ENCODE measurements at places on chromosomes 11 and 22.
A peak's percentile ranks its signal among the peaks of the same experiment; 100 is the strongest.

DNA sequence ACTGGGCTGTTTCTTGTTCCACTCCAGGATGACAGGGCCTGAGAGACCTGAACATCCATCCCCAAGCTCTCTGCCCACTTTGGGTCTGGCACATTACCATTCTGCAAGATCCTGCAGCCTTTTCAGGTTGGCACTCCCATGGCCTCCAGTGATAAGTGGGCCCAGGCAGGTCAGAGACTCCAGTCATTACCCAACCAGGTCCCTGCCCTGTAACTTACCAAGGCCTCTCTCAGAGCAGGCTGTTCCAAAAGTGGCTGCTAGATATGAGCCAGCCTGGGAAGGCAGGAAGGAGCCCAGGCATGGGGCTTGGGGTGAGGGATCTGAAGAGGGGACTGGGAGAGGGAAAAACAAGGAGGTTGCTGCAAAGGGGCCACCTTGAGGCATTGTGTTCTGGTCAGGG lies 35.9 kb downstream of the KCNQ1OT1 start:
- no peak for DNase-seq

DNA sequence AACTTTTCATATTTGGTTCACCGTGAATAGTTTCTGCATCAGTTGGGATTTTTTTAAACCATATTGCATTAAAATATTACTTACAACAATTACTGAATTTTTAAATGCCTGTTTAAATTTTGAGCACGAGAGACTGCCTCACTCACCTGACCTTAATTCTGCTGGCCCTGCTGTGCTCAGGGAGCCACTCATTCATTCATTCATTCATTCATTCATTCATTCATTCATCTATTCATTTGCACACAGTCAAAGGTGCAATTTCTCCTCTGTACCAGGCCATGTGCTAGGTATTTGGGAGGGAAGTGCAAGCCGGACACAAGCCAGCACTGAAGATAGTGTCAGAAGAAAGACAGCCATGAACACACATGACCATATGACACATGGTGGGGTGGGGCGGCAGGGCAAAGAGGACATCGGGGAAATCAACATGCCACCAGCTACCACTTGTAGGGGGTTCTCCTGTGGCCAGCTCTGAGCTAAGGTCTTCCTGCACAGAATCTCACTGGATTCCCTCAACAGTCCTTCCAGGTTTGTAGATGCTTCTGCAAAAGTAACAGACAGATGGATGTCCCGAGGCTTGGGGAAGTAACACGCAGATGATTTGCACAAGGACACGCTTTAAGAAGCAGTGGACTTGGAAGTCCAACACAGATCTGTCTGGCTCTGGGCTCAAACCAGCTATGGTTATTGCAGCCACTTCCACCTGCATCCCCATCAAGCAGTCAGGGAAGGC lies 568 bp upstream of the CSF2RB start:
- DNase-seq = no peak

GRCh38 chr11:26088391-26088790 lies 243.5 kb upstream of the ANO3 start:
- no peak for DNase-seq

GRCh38 chr11:116962108-116962507 lies 124.7 kb upstream of the APOA1 start:
- no peak for DNase-seq

DNA sequence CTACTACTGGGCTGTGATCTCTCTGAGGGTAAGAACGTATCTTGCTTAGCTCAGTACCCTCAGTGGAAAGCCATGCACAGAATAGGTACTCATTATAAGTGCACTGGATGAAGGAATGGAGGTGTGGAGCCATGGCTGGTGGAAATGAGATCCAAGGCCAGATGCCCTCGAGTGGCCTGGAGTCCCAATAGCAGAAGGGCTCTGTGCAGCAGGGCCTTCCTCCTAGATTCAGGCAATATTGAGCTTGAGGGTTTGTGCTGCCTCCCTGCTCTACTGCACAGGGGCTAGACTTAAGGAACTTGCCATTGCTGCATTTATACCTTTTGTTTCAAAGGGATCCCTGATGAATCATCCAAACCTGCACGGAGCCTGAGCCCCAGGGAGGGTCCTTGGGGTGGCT lies 33.6 kb upstream of the TUB start:
- DNase-seq = no peak

GRCh38 chr22:33758961-33759360 lies 161.3 kb downstream of the LARGE1 start:
- no peak for DNase-seq

GRCh38 chr11:6127881-6128280 lies 20.4 kb downstream of the OR56B4 start:
- DNase-seq = no peak

- peak; percentile 36 for DNase-seq
Measured at GRCh38 chr11:726278-727220, 20.5 kb downstream of the EPS8L2 start.

DNA sequence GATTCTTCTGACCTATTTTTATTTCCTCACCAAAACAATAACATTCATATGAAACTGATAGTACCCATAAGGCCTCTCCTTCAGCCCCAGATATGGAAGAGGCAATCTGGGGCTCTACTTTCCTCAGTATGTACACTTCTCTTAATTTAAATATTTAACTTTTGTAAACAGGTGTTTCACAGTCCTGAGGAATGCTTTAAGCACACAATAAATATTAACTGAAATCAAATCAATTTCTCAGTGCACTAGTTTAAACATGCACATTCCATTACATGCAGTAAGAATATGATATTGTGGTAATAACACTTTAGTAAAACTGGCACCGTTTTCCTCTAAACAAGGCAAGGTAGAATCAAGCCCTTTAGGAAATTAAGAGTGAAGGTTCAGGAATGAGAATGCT lies 28.9 kb downstream of the APIP start:
- no peak for DNase-seq

- DNase-seq = no peak
Measured at GRCh38 chr11:65417702-65418430, 4.7 kb upstream of the NEAT1 start.

- no peak for DNase-seq
Measured at GRCh38 chr11:1455032-1455762, 31.4 kb downstream of the MOB2 start.

- no peak for DNase-seq
Measured at GRCh38 chr11:117361432-117361831, 33.8 kb downstream of the CEP164 start.

GRCh38 chr11:134762248-134763029 lies 350.4 kb upstream of the B3GAT1 start:
- no peak for DNase-seq

GRCh38 chr11:64252003-64252872 lies 908 bp downstream of the PLCB3 start:
- DNase-seq = no peak

- no peak for DNase-seq
Measured at GRCh38 chr22:20268279-20269012, at the start of gene RTN4R. Gene RTN4R (minus strand): TSS chr22:20268318. CDS start chr22:20268092, 226 bp downstream.

- DNase-seq = no peak
Measured at GRCh38 chr22:19745155-19746101, 15.2 kb upstream of the TBX1 start.

DNA sequence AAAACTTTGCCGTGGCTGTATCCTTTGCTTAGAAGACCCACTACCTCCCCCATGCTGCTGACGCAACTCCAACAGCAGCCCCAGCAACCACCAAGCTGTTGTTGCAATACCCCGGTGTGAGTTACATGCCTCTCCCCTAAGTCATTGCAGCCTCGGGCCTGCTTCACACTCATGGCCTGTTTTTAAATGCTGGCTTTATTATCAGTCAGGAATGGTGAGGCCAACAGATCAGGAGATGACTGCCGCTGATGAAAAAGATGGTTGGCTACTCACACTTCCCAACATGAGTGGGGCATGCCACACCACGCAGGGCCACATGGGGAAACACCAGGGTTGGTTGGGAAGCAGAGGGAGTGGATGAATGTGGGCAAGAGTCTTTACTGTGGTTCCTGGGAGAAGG lies 171.5 kb upstream of the SYT13 start:
- DNase-seq = no peak

GRCh38 chr11:134751766-134752165 lies 339.7 kb upstream of the B3GAT1 start:
- no peak for DNase-seq

DNA sequence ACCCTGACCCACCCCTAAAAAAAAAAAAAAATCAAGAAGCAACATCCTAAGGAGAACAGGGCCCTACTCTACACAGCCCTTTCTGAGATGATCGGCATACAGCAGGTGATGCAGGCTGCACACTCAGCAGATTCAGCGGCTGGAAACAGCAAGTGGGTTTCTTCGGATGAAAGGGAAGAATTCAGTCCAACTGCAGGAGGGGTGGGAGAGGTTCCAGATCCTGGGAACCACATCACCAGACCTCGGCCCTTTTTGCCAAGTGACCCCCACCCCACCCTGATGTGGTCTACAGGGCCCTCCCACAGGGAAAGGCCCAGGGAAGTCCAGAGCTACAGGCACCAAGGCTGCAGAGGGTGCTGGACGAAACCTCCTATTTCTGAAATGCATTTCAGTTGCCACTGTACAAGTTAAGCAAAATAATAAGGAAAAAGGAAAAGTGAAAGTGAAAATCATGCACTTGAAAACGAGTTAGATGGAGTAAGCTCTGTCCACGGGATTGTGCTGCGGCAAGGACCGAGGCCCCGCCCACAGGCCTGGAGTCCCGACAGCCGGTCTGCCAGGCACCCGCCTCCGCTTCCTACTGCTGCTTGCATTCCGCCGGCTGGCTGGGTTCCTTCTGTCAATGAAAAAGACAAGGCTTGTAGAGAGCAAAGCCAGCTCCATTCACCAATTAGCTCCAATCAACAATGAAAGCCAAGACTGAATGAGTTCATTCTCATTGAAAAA lies 16.0 kb upstream of the PHLDA2 start:
- no peak for DNase-seq

DNA sequence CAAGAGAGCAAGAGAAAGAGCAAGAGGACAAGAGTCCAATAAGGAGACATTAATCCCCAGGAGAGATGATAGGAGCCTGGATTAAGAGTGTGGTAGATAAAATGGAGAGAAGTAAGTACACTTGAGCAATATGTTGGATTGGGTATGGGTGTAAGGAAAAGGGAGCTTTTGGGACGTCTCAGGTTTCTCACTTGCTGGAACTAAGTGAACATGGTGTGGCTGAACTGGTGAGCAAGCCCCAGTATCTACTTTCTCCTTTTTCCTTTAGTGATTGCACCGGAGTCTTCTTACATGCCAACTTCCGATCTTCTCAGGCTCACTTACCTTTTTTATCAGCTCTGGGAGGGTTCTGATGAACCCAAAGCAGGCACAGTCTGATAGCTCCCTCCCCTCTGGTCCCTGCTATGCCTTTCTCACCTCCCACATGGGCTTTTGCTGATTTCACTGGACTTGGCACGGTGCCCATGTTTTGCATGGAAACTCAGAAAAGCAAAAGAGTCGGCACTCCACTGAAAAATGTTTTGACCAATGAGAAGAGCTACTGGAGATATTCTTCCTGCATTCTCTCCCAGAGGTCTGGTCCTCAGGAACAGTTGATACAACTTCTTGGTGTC lies 14.5 kb upstream of the APLNR start:
- DNase-seq = no peak

DNA sequence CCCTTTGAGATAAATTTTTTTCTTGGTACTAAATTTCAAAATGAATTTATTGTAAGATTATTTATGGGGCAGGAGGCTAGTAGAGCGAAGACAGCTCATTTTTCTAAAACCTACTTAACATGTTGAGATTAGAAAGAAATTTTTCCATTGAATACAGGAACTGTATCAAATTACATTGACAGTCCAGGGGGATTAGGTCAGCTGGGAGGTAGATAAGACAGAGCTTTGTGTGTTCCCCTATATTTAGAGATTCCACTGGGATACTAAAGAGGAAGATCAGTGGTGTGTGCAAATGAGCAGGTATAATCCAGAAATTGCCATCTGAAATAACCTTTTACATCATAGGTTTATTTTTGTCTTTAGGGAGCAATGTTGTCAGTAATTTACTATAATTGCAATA lies 32.1 kb downstream of the ENDOD1 start:
- no peak for DNase-seq

- DNase-seq = no peak
Measured at GRCh38 chr11:19724765-19725164, 12.1 kb downstream of the NAV2 start.

GRCh38 chr11:69106031-69106811 lies 49.5 kb upstream of the SMIM38 start:
- no peak for DNase-seq

DNA sequence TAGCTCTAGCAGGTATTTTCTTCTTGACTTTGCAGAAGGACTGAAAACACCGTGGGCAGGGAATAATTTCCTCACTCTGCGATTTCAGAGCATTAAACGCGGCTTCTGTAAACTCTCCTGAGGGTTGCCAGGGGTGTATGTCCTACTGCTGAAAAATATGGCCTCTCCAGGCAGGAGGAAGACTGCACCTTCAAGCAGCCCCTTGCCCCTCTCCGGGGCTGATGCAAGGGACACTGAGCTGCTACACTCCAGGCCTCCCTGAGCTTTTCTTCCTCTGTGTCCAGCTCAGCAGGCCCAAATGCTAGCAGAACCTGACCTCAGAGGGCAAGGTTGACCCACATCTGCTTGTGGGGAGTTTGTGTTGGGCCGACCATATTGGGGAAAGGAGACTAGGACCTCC lies 2.2 kb downstream of the CD6 start:
- no peak for DNase-seq
